ENCODE measurements at places on chromosomes 2 and 18. TPM values are rescaled to one million over a fixed set of nuclear protein-coding genes. Genes with fewer than 3 reads are reported as not detected.
A peak's percentile ranks its signal among the peaks of the same experiment; 100 is the strongest.

ARHGAP15 gene
- 0.11 TPM for total RNA-seq

ABCG8 gene
- total RNA-seq: not detected

FSHR gene
- total RNA-seq: not detected

GYPC gene
- 38.4 TPM for total RNA-seq

TMEM37 gene
- total RNA-seq: not detected

MAP3K19 gene
- not detected for total RNA-seq

SCYGR7 gene
- total RNA-seq: not detected

UCN gene
- 1.2 TPM for total RNA-seq

- DNase-seq: no peak
Observed at GRCh38 chr18:39424261-39424660, 1858.7 kb upstream of the CELF4 start.

DNA sequence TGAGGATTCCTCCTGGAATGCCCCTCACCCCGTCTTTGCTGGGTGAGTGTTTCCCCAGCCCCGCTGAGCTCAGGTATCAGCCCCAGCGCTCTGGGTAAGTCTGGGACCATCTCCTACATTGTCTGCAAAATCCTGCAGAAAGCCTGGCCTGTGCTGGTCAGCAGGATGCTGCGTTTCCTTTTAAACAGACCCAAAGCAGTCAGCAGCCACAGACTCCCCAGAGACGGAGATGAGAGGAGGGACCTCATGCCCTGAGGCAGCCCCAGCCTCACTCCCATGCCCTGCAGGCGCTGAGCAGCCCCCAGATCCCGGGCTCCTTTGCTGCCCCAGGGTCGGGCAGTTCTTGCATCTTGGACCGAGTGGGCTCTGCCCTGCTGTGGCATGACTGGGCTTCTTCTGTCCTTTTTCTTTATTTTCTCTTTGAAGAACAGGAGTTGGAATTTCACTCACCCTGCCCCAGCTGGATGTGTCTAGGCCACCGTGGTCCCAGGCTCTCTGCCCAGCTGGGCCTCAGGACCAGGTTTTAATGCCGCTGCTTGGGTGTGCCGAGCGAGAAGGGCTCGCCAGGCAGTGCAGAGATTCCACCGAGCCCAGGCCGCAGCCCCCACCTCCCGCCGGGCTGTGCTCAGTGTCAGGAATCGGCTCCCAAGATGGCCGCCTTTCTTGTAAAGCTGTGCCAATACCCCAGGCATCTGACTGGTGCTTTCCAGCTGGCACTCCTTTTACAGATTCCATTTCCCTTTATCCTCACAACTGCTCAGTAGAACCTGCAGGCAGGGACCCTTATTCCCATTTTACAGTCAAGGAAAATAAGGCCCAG is 43.6 kb downstream of the ODC1 start:
- DNase-seq: peak; percentile 25

- no peak for DNase-seq
Observed at GRCh38 chr2:95061601-95062183, 36.2 kb downstream of the MAL start.

DNA sequence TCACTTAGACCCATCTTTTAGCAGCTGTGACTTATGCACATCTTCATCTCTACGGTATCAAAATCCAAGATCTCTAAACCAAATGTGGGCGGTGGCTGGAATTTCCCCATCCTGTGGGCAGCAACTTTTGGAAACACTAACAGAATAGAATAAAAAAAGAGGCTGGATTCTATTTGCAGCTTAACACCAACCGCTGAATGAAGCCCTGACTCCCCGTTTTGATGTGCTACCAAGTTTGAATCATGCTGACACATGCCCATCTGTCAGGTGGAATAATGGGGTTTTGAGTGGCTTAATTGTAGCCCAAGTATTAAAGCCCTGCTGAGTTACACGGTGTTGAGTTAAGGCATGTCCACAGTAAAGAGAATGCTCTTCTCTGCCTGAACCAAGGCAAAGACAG is 165.2 kb downstream of the MTCL1 start:
- no peak for DNase-seq

DNA sequence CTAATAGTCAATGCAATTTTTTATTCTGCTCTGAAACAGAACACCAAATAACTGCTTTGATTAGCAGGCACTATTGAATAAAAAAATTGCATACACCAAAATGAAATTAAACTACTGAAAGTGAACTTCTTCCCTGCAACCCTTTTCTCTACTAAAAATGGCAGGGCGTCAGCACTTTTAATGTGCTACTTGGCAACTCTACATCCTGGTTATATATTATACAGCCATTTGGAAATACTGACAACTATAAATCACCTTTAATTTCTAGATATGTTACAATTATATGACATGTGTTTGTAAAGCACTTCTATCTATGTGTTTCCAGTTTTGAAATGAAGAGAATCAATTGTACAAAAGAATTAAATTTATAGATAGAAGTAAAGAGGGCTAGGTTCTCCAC is 9.9 kb downstream of the NDUFS1 start:
- no peak for DNase-seq

GRCh38 chr2:233387667-233388528 is 33.6 kb downstream of the DGKD start:
- peak; percentile 85 for DNase-seq

GRCh38 chr18:13574761-13575160 is 151.6 kb downstream of the FAM210A start:
- DNase-seq: no peak

DNA sequence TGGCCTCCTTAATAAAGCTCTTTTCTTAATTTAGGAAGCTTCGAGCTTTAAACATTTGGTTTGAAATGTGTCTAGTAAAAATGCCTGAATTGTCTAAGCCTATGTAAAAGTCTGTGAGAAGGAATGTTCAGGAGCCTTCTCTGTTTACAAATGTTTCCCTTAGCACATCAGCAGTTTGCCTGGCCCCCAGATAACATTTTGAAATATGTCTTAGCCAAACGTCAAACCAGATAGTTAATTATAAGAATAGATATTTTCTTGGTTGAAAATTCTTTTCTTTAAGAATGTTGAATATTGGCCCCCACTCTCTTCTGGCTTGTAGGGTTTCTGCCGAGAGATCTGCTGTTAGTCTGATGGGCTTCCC is 498.6 kb downstream of the CCDC85A start:
- no peak for DNase-seq

DNA sequence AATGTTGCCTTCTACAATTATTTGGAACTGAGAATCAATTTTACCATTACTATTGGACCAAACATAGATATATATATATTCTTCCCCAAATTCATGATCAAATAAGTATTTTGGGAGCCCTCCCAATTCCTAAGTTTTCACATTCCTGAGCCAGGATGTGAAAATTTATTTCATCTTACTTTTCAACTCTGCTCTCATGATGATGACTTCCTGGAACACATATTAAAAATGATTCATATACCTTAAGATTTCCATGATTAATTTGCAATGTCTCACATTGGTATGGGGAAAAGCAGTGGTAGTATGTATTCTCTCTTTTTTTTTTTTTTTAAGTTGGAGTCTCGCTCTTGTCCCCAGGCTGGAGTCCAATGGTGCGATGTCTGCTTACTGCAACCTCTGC is 596.1 kb upstream of the ZEB2 start:
- DNase-seq: no peak

DNA sequence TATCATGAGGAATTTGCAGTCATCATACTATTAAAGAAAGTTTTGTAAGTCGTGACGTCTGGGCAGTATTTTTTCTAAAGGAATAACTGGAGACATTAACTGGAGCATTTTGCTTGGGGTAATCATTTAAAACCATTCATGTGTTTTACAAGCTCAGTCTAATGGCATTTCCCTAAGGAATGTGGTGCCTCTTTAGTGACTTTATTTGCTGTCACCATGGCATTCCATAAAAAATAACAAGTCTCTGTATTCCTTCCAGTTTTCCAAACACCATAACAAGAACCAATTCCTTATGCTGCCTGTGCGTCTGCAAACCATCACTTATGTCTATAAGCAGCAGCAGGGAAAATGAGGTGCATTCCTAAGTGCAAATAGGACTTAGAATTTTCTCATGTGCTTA is 82.8 kb downstream of the EPB41L3 start:
- DNase-seq: no peak

GRCh38 chr2:75047189-75047991 is 88.9 kb downstream of the POLE4 start:
- peak; percentile 49 for DNase-seq

DNA sequence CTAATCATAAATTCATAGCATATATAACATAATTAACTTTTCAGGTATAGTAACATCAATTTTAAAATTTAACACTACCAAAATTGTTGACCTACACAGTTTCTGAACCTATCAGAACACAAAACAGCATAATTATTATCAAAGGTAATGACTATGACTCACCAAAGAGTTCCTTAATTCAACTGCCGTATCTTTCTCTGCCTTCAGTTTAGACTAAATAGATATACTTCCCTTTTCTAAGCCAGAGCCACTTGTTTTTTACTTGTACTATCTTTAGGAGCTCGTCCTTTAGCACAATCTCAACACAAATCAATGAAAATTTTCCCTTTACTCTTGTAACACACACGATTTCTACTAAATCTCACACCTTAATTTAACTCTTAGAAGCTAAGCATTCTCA is 54.4 kb downstream of the CCDC88A start:
- no peak for DNase-seq

DNA sequence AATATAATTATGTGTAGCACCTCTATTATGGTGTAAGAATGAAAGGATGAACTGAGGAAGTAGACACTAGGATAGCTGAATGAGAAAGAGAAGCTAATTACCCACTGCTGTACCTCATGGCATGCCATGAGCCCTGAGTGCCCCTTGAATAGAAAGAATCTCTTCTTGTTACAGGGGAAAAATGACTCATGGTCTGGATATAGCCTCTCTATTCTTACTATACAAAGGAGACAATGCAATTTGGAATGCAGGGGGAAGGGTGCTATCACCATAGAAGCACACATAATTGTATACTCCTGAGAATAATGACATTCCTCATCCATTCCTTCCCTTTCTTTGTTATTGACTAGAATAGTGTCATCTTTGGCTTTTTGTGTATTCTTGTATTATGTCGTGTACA is 385.2 kb downstream of the CDH7 start:
- DNase-seq: peak; percentile 55

DNA sequence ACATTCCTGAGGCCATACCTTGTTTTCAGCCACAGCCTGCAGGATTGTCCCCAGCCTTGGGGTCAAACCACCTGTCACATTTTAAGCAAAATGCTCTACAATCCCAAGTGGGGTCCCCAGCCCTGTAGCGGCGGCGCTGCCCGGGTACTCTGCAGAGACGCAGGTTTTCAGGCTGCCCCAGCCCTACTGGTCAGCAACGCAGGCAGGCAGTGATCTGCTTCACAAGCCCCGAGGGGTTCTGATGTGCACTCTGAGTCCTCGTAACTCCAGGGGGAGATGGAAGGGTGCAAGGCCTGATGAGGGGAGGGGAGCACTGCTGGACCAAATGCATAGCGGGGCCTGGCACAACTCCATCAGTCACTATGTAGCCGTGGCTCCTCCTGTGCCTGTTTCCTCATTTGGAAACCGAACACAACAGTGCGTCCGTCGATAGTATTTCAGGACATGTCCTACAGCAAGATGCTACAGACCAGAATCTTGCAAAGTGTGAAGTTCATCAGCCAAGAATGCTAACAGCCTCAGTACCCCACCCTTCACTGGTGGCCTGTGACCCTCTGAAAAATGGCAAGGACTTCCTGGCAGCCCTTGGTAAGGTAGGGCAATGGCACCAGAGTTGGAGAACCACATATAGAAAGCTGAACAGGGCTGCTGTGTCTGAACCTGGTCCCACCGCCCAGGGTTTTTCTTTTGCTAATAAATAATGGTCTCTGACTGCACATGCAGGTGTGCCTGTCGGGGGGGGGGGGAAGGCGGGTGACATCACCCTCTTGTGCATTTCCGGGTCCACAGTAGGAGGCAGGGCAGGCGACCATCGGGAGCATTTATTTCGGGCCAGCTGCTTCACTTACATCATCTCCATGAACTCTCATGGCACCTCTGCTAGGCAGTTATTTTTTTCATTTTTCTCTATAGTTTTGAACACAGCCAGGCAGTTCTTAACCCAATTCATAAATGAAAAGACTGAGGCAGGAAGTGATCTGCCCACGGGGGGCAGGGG is 50.6 kb upstream of the TFCP2L1 start:
- DNase-seq: no peak

- no peak for DNase-seq
Observed at GRCh38 chr2:32738939-32739338, 111.1 kb downstream of the TTC27 start.

DNA sequence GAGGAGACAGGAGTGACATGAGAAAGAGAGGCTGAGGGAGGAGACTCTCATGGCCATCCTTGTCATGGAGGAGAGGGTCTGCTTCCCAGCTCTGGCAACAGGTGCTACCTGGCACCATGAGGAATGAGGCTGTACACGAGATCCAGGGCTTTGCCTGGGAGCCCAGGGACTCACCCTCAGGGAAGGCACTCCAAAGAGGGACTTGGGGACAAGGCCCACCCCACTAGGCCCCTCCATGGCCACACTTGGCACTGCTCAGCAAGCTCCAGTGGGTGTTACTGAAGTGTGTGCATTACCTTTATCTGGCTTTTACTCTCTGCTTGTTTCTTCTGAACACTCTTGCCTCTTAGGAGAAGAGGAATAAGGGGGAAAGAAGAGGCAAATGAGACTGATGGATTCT is 2.7 kb downstream of the CFAP65 start:
- DNase-seq: no peak

- DNase-seq: peak; percentile 99
Observed at GRCh38 chr2:216775043-216775453, 79.7 kb upstream of the IGFBP5 start.

DNA sequence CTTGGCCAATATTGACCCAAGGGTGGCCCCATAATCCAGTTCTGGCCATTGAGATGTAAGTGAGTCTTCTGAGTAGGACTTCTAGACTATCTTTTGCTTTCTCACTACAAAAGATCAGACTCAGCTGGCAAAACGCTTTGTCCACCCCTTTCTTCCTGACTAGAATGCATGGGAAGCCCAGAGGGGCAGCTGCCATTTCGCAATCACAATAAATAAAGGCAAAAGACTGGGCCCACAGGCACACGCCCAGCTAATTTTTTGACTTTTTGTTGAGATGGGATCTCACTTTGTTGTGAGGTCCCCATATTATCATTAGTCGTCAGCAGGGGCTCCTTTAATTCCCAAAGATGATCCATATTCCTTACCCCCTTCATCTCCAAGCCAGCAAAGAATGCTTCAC is 41.1 kb upstream of the SGPP2 start:
- no peak for DNase-seq

- peak; percentile 29 for DNase-seq
Observed at GRCh38 chr18:50866765-50867164, 12.2 kb upstream of the ME2 start.

GRCh38 chr2:213065583-213066442 is 85.6 kb downstream of the IKZF2 start:
- DNase-seq: no peak
